ENCODE measurements at places on chromosomes 1 and 21.

- peak; percentile 93 for DNase-seq
Observed at GRCh38 chr1:114511032-114511785, at the start of gene TRIM33. TRIM33 (minus strand) TSS chr1:114511203; CDS start chr1:114511076, 127 bp downstream.

DNA sequence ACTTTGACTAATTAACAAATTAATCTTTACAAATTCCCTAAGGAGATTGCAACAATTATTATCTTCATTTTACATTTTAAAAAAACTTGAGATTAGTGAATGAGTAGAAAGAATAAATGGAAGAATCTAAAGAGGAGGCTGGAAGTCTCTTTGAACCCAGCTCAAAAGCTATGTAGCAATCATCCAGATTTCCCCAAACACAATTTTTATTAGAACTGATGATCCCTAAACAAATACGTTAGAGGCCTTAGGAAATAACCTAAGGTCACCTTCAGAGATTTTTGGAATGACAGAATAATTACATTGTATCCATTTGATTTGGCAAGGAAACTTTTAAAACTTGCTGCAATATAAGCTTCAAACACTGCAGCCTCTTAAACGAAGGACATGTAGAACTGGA lies 242.4 kb upstream of the LYPLAL1 start:
- DNase-seq: no peak

GRCh38 chr1:84539972-84540371 lies 33.6 kb upstream of the GNG5 start:
- no peak for DNase-seq

GRCh38 chr1:114181356-114181755 lies 27.7 kb upstream of the SYT6 start:
- no peak for DNase-seq
